Glutamatergic neuron (in vitro differentiated cells): ENCODE measurements at places on chromosomes 11 and 22. TPM values are rescaled to one million over a fixed set of nuclear protein-coding genes. Genes with fewer than 3 reads are reported as not detected.

The OR8G5 gene
- not detected for total RNA-seq

- peaks cover 2% of the 10 kb centered on the region for H3K4me1 ChIP-seq
- no peaks in the 10 kb centered on the region for H3K36me3 ChIP-seq
- no peaks in the 10 kb centered on the region for H3K27me3 ChIP-seq
- no peak overlapping the region for H3K4me3 ChIP-seq
These were observed 85.8 kb downstream of the EFCAB6 start for GRCh38 chr22:43726322-43726721.

DNA sequence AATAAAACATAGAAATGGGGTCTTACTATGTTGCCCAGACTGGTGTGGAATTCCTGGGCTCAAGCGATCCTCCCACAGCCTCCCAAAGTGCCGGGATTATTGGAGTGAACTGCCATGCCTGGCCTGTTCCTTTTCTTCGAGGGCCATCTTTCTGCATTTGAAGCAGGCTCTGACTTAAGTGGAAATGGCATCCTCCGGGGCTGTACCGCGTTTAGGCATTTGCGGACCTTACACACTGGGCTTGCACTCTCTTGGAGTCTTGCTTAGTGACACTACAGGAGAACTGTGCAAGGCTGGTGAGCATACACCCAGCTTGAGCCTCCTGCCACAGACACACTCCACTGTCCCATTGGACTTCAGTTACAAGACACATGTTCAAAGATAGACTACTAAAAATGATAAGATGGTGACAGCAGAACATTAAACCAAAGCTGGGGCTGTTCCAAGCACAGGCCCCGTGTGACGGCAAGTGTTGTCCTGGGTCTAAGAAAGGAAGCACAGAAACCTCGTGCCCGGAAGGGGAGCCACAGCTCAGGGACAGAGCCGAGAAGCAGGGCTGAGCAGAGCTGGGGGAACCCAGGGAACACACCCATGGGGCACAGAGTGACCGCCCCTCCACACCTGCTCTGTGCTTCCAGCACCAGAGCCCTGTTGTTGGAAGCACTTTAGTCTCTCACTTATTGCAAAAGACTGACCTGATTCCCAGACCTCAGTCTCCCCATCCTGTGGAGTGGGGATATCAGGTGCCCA, 59.0 kb upstream of the SHANK2 start:
- H3K4me3 ChIP-seq: no peak overlapping the region
- H3K36me3 ChIP-seq: no peaks in the 10 kb centered on the region
- no peaks in the 10 kb centered on the region for H3K27me3 ChIP-seq
- H3K4me1 ChIP-seq: no peaks in the 10 kb centered on the region
- no peak overlapping the region for H3K27ac ChIP-seq

DNA sequence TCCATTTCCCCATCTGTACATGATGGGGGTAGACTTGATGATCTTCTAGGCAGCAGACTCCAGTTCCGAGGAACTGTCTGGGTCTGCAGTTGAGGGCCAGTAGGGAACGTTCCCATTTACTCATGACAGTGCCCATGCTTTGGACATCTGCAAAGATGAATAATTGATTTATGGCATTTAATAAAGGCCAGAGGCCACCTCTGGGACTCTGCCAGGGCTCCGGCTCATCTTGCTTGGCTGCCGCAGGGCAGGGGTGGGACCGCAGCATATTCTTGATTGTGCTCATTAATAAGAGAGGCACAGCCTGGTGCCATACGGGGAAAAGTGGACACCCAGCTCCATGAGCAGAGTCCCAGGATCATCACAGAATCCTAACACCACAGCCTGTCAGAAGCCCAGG, 28.1 kb upstream of the KLHL35 start:
- no peak overlapping the region for H3K27ac ChIP-seq
- DNase-seq: no peak
- peaks cover 7% of the 10 kb centered on the region for H3K27me3 ChIP-seq
- H3K4me1 ChIP-seq: no peaks in the 10 kb centered on the region
- H3K4me3 ChIP-seq: no peak overlapping the region

The ARHGEF17 gene
- total RNA-seq: 43.3 TPM

DNA sequence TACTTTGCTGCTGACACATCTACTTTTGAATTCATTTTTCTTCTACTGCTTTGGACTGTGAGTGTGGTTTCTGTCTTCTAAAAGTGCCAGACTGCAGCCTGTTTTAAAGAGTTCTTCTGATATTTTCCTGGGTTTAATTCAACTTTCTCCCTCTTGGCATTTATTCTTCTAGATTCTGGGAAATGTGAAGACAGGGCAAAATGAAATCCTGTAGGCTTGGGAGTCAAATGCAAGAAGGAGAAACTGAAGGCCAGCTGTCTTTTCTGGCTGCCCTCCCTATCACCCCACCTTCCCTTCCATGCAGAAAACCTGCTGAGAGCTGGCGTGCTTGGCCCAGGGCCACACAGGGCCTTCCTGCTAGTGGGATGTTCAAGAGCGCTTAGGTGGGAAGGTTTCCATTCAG, 7.6 kb downstream of the ZNF70 start:
- H3K4me1 ChIP-seq: no peaks in the 10 kb centered on the region
- H3K4me3 ChIP-seq: no peak overlapping the region
- peaks cover 3% of the 10 kb centered on the region for H3K27me3 ChIP-seq
- DNase-seq: no peak
- H3K36me3 ChIP-seq: peaks cover 12% of the 10 kb centered on the region

- peaks cover 6% of the 10 kb centered on the region for H3K27me3 ChIP-seq
- DNase-seq: no peak
- H3K27ac ChIP-seq: no peak overlapping the region
These were observed 132.6 kb upstream of the SERPIND1 start for GRCh38 chr22:20641198-20641892.

DNA sequence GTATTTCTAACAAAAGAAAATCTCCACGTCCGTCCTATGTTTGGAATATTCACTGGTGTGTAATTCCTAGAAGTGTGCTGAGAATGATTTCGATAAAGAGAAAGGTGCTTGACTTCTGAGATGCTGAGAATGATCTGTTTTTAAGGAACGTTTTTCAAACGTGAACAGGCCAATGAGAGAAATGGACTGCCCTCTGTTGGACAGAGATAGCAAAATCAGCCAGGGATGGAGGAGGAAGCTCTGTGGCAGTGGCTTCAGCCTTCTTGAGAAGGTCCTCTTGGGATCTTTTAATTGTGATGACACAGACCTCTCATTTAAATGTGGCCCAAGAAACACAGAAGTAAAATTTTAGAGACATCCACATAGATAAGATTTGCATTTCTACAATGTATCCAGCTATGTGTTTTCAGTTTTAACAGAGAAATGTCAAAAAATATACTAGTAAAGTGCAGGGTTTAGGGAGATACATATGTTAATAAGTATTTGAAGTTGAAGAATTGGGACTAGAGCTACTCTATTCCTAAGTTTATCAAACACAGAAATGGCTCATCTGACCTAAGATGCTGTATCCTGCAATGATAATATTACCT, 84.0 kb upstream of the RCN1 start:
- no peak overlapping the region for H3K4me3 ChIP-seq
- H3K27me3 ChIP-seq: peaks cover 4% of the 10 kb centered on the region
- H3K36me3 ChIP-seq: no peaks in the 10 kb centered on the region
- peak; percentile 32 for DNase-seq
- H3K27ac ChIP-seq: no peak overlapping the region

The ART1 gene
- total RNA-seq: not detected
